ENCODE measurements at places on chromosomes 2 and 18.

GRCh38 chr2:95048825-95049682 lies 23.5 kb downstream of the MAL start:
- DNase-seq: no peak

GRCh38 chr18:46571756-46572155 lies 85.3 kb downstream of the LOXHD1 start:
- DNase-seq: no peak

- peak; percentile 30 for DNase-seq
Observed at GRCh38 chr2:174590928-174591648, 6.5 kb downstream of the WIPF1 start.

GRCh38 chr2:235204948-235205347 lies 253.1 kb downstream of the SH3BP4 start:
- no peak for DNase-seq

GRCh38 chr2:152063325-152063924 lies 35.4 kb downstream of the CACNB4 start:
- DNase-seq: no peak

GRCh38 chr2:136357007-136357380 lies 239.0 kb upstream of the CXCR4 start:
- DNase-seq: no peak

All from hepatic stellate cell (primary cell).